ENCODE measurements at places on chromosomes 13 and 19. TPM values are rescaled to one million over a fixed set of nuclear protein-coding genes. Genes with fewer than 3 reads are reported as not detected.

Gene GPR4
- total RNA-seq, result not detected

Gene ZNF492
- not detected for total RNA-seq

Gene BRCA2
- 24.8 TPM for total RNA-seq

Gene NRTN
- total RNA-seq, result not detected

Gene SMAD9
- total RNA-seq, result 6.8 TPM

Gene ENOX1
- total RNA-seq, result 7.7 TPM

Gene POLR1D
- total RNA-seq, result 70.5 TPM

Gene KANK3
- 1.2 TPM for total RNA-seq

Gene FAM98C
- 21.2 TPM for total RNA-seq

Data from LHCN-M2 (cell line).